ENCODE measurements at places on chromosomes 1 and 21. TPM values are rescaled to one million over a fixed set of nuclear protein-coding genes. Genes with fewer than 3 reads are reported as not detected.

Gene VASH2
- 0.07 TPM for total RNA-seq

Gene DCST2
- 0.16 TPM for total RNA-seq

Gene NTNG1
- total RNA-seq: not detected

Gene TRAF3IP3
- 193 TPM for total RNA-seq

Gene FMN2
- not detected for total RNA-seq

Gene OR2W3
- total RNA-seq: not detected

Gene RIIAD1
- not detected for total RNA-seq

Gene TNFRSF4
- 193 TPM for total RNA-seq

Gene CCDC30
- 1.5 TPM for total RNA-seq

Gene RHOU
- 0.64 TPM for total RNA-seq

Gene SYF2
- 38.4 TPM for total RNA-seq

Gene SPATA21
- not detected for total RNA-seq

Gene S100A7A
- not detected for total RNA-seq

Gene CFHR3
- total RNA-seq: not detected

Gene FCRL1
- total RNA-seq: not detected

Gene HFM1
- total RNA-seq: not detected

Gene EPS15
- total RNA-seq: 112 TPM

Gene TSPEAR
- total RNA-seq: not detected

Gene MTF1
- total RNA-seq: 39.1 TPM

Gene LENEP
- 0.72 TPM for total RNA-seq

Gene ITLN2
- not detected for total RNA-seq
